ENCODE measurements at places on chromosomes 11 and 22. TPM values are rescaled to one million over a fixed set of nuclear protein-coding genes. Genes with fewer than 3 reads are reported as not detected.

The OR56A1 gene
- total RNA-seq = not detected

The TRIM49 gene
- total RNA-seq = not detected

The WT1 gene
- total RNA-seq = not detected

The IL17REL gene
- total RNA-seq = not detected

The GRIA4 gene
- not detected for total RNA-seq

The THY1 gene
- total RNA-seq = 69.7 TPM

The SLC37A2 gene
- 11.4 TPM for total RNA-seq

The CCDC188 gene
- total RNA-seq = not detected

The NRGN gene
- total RNA-seq = 0.11 TPM

The NOX4 gene
- total RNA-seq = 1.6 TPM

The LRRC32 gene
- 25.5 TPM for total RNA-seq

The MYOD1 gene
- total RNA-seq = not detected

The VSTM5 gene
- total RNA-seq = 0.39 TPM

The SC5D gene
- total RNA-seq = 18.8 TPM

The APLNR gene
- total RNA-seq = not detected

The WDR74 gene
- 86.8 TPM for total RNA-seq

The CSTPP1 gene
- 29.8 TPM for total RNA-seq

The HTR3B gene
- not detected for total RNA-seq

The OTOG gene
- total RNA-seq = not detected

The RAG2 gene
- not detected for total RNA-seq

The TYMP gene
- total RNA-seq = 27.8 TPM

The OR52A1 gene
- not detected for total RNA-seq

The PLA2G6 gene
- 17.4 TPM for total RNA-seq

The IGF2 gene
- total RNA-seq = 9,662 TPM

The MFNG gene
- not detected for total RNA-seq

The B4GALNT4 gene
- total RNA-seq = 4.3 TPM

The RASD2 gene
- not detected for total RNA-seq

The KRTAP5-7 gene
- not detected for total RNA-seq

The MRE11 gene
- total RNA-seq = 11.4 TPM

The ZDHHC13 gene
- 21.6 TPM for total RNA-seq

The USP28 gene
- total RNA-seq = 31.4 TPM

The TRIM48 gene
- total RNA-seq = not detected

The CXCR5 gene
- total RNA-seq = 0.11 TPM

The F2 gene
- total RNA-seq = not detected

The JAML gene
- total RNA-seq = not detected

The POU2F3 gene
- total RNA-seq = 0.22 TPM

The OR2D2 gene
- 0.79 TPM for total RNA-seq

The CADM1 gene
- 64.0 TPM for total RNA-seq

The GLB1L2 gene
- total RNA-seq = 0.54 TPM

The SPDYC gene
- not detected for total RNA-seq

The MCHR1 gene
- total RNA-seq = 0.33 TPM

The MS4A3 gene
- not detected for total RNA-seq

The TMEM191C gene
- 2.7 TPM for total RNA-seq

The OR10D3 gene
- not detected for total RNA-seq

The FIBIN gene
- under 0.01 TPM for total RNA-seq

The SMIM35 gene
- total RNA-seq = not detected

The CCDC81 gene
- total RNA-seq = 0.79 TPM

The MGAT3 gene
- 0.54 TPM for total RNA-seq

The MIF gene
- 316 TPM for total RNA-seq

The SMIM38 gene
- total RNA-seq = 0.39 TPM

The FOSL1 gene
- 1.1 TPM for total RNA-seq

The NR1H3 gene
- 13.2 TPM for total RNA-seq

The MUC15 gene
- 0.39 TPM for total RNA-seq

The CYB561A3 gene
- total RNA-seq = 38.9 TPM

The RAG1 gene
- 3.3 TPM for total RNA-seq

The OR10A2 gene
- total RNA-seq = not detected
